ENCODE measurements at places on chromosomes 5 and 9.

DNA sequence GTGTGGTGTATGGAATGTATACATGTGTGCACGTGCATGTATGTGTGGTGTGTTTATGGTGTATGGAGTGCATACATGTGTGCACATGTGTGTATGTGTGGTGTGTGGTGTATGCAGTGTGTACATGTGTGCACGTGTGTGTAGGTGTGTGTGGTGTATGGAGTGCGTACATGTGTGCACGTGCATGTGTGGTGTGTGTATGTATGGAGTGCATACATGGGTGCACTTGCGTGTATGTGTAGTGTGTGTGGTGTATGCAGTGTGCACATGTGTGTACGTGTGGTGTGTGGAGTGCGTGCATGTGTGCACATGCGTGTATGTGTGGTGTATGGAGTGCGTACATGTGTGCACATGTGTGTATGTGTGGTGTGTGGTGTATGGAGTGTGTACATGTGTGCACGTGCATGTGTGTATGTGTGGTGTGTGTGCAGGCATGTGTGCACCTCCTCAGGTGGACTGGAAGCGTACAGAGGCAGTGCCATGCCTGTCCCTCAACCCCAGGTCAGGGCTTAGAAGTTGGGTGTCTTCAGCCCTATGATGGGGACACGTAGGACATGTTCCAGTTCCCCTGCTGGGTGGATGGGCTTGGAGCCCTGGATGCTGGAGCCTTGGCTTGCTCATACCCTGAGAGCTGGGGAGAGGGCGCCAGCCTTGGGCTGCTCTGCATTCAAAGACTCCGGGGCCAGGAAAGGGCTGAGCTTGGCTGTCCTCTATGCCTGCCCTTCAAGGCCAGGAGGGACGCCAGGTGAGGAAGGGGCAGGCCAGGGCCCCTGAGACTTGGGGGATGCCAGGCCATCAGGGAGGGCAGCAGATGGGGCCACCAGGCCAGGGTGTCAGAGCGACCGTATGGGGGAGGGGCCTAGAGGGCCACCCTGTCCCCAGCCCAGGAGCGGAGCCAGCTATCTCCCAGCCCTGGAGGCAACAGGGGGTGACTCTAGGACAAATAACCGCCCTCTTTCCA, 12.2 kb downstream of the MYMK start:
- no peak for DNase-seq

- no peak for DNase-seq
Measured at GRCh38 chr5:40871177-40871576, 30.0 kb downstream of the CARD6 start.

DNA sequence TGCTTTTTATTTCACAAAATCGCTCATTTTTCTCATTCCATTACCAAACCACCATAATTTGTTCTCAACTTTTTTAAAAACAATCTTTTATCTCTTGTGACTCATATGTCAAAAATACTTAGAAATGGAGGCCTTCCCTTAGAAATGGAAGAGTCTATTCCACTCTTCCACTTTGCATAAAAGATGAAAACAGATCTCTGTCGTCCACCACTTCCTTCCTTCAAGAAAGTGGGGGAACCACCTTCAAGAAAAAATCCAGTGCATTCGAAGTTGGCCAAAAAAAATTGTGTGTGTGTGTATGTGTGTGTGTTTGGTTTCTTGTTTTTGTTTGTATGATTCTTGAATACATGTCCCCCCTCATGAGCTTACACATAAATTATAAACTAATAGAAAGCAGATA, 628.8 kb upstream of the DMAC1 start:
- no peak for DNase-seq

GRCh38 chr5:151598984-151599383, 7.9 kb upstream of the FAT2 start:
- DNase-seq = no peak

- no peak for DNase-seq
Measured at GRCh38 chr9:125844611-125845010, 97.4 kb downstream of the PBX3 start.

DNA sequence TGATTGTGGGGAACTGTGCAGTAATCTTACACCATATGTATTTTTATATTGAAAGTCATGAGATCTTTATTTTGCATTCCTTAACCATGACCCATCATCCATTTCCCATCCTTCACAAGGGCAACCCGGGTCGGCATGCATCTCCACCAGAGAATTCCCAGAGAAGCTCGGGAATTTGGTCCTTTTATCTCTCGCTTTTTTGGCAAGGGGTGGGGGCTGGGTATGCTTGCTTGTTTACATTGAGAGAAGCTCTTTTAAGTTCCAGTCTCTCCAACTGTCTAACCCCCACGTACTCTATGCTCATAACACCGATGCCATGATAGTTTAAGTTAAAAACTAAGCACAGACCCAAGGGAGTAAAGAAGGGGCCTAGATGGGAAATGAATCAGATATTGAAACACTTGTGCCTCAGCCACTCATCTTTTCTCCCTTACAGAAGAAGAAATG, 109.9 kb upstream of the NFIB start:
- DNase-seq = no peak

DNA sequence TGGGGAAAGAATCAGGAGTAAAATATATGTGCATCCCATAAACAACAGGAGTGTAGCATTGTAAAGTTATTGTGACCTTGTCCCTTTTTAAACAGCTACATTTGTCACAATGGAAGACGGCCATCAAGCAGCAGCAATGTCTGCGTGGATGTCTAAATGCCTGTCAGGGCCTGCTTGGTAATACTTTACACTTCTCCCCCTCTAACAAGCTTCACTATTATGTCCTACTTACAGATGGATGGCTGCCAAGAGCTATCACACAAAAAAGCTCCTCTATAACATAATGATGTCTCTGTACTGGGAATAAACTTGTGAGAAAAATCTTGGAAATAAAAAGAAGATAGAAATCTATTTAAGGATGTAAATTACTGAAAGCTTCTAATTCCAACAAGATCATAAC, 213.0 kb downstream of the FBXL17 start:
- no peak for DNase-seq
